ENCODE measurements at places on chromosomes 4 and X.

- no peak for ATAC-seq
Observed at GRCh38 chr4:120633810-120634209, 288.7 kb downstream of the PRDM5 start.

DNA sequence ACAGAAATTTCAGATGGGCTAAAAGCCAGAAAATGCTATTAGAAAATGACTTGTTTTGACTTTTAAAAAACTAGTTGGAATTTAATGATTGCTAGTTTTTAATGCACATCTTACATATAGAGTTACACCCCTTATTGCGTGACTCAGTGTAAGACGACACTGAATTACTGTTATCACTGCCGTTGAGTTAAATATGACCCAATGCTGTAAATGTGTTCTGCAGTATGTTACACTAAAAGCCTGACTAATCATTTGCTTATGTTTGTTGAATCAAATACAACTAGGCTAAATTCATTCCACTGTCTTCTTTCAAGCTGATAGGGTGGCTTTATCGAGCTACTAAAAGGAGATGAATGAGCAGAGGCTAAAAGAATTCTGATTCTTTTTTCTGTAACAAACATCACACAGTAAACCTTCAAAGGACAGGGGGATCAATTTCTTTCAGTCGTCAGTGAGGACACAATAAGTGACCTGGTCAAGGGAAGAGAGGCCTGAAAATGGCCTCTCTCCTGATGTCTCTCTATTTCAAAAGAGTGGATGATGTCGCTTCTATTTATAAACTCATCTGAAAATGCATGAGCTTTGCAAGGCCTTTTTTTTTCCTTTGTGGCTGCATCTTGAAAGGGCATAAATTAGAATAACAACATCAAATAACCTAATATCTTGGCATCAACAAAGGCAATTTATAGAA is 142.2 kb upstream of the KCNIP4 start:
- peak; percentile 94 for ATAC-seq

DNA sequence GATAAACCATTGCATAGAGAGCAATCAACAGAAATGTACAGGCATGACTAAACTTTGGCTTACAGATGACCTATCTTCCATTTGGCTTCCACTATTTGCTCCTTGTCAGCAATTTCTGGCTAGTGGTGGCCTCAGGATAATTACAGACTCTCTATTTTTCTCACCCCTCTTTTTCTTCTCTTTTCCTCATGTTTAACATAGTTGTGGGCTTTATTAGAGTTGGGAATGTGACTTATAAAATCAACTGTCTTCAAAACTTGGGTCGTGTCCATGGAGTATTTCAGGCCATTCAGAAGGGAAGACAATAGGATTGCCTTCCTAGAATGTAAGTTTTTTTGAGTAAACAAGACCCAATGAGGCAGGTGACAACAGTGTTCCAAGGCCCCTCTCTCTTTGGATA is 236.2 kb downstream of the FRAS1 start:
- ATAC-seq: peak; percentile 22

DNA sequence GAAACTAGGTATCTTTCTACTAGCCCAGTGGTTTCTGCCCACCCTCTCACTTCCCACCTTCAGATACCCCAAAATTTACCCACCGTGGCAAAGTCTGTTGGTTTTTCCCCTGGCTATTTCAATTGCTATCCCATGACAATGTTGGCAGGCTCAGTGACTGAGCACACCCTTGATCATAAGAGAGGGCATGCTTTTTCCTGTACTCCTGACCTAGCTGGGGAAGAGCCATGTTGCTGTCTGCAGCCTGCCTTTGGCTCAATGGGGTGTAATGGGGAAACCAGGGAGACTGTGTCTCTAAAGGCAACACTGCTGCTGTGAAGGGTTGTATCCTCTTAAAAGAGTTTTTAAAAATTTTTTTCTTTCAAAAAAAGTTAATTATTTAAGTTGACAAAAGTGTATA is 90.4 kb upstream of the CITED1 start:
- ATAC-seq: no peak

GRCh38 chrX:28329156-28329555 is 258.1 kb upstream of the IL1RAPL1 start:
- ATAC-seq: no peak

DNA sequence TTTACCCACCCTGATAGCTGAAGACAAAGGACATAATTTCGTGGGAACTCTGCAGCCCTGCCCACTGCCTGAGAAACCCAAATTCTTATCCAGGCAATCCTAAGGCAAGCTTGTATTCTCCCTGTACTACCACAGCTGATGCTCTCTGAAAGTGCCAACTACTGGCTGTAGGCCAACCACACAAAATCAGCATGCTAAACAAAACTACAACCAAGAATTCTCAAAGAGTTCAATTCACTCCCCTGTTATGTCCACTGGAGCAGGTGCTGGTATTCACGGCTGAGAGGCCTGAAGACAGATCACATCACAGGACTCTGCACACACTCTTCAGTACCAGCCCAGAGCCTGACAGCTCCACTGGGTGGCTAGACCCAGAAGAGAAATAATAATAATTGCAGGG is 375.9 kb upstream of the NDST4 start:
- ATAC-seq: no peak

GRCh38 chrX:53324803-53325202 is 43.4 kb upstream of the IQSEC2 start:
- no peak for ATAC-seq

DNA sequence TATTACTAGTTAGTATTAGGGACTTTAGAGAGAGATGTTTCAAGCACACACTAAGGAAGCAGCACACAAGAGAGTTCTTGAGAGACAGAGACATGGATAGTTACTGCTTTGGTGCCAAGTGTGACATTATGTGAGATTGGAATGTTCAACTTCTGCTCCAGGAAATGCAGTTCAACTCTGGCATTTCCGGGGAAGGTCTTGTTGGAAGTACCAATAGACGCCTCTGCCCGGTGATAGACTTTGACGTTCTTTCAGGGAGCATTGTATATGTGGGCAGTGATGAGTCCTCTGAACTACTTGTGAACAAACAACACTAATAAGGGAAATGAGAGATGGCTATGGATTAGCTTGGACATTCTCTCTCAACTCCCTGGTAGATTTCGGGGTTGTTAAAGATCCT is 638.1 kb upstream of the BOD1L1 start:
- no peak for ATAC-seq

DNA sequence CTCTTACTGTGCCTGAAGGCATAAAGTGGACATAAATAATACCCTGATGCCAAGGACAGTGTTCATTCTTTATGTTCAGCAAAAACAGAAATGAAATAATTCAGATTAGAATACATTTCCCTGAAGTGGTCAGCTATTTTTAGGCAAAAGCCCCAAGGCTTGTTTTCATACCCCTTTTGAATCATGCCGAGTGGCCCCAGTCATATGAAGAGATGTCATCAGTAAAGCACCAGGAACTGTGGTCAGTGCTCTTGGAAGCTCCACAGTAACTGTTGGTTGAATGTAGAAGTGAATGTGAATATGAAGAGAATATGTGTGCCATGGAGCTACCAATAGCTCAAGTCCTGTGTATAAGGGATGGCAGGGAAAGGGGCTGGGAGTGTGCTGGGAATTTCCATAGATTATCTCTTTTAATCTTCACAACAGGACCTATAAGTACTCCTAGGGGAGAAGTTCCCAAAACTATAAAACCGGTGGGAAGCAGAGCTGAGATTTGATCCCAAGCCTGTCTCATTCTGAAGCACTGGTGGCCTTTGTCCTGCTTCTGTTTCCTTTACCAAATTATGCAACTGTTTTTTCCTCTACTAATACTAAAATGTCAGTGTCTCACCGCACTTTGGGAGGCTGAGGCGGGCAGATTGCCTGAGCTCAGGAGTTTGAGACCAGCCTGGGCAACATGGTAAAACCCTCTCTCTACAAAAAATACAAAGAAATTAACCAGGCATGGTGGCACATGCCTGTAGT is 52.6 kb downstream of the FNIP2 start:
- ATAC-seq: no peak

DNA sequence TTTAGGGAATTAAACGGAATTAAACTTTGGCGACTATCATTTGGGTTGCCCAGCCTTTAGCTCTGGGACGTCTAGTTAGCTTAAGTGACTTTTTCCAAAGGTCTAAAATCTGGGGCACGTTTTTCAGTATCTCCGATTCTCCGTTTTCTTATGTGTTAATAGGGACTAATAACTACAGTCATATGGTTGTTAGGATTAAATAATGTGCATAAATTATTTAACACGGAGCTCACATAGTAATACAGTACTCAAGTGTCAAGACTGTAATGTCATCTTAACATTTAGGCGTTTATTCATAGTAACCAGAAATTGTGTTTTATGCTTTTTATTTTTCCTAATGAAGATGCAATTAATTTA is 466 bp upstream of the CCNA2 start:
- no peak for ATAC-seq

DNA sequence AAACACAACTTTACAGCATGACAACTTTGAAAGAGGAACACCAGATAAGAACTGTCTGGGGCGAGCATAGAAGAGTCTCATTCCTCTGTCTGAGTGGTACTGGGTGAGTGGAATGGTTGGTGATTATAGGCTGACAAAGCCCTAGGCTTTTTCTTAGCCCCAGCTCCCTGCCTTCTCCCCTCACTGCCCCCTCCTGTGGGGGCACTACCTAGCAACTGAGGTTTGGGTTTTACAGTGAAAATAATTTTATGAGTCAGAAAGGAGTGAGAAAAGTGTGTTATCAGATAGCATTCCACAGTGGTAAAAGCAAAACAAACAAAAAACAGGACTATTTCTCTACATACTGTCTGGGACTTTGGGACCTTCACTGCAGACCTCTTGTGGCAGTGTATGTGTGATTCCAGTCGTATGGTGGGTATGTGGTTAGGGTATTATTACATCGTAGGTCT is 10.5 kb upstream of the TMEM165 start:
- no peak for ATAC-seq

DNA sequence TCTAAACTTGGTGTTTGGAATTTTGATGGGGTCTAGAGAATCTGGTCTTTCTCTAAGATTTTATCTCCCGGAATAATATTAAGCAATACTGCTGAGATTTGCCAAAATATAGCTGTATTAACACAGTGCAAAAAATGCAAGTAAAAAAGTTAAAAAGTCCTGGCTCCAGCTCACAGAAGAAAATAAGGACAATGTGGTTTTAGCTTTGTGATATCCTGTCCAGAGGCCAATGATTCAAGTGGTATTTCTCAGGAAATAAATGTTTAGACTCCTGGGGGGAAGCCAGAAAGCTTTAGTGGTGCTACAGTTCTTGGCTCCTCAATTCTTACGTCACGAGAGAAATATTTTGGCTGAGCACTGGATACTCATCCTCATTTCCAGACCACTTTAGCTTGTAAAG is 40.9 kb upstream of the IL13RA2 start:
- peak; percentile 88 for ATAC-seq

GRCh38 chr4:38805530-38806145 is 1.0 kb upstream of the TLR1 start:
- ATAC-seq: no peak

- ATAC-seq: no peak
Observed at GRCh38 chr4:155025762-155026457, 182.5 kb upstream of the NPY2R start.

DNA sequence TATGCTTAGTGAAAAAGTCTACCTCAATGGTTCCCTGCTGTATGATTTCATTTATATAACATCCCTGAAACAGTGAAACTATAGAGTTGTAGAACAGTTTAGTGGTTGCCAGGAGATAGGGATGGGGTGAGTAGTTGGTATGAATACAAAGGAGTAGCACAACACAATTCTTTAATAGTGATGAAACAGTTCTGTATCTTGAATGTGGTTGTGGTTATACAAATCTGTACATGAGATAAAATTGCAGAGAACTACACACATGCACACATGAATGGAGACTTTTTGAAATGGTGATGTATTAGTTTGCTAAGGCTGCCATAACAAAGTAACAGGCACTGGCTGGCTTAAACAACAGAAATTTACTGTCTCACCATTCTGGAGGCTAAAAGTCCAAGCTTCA is 677.1 kb downstream of the ADGRL3 start:
- ATAC-seq: no peak

- ATAC-seq: no peak
Observed at GRCh38 chr4:66059556-66059955, 389.3 kb upstream of the EPHA5 start.

DNA sequence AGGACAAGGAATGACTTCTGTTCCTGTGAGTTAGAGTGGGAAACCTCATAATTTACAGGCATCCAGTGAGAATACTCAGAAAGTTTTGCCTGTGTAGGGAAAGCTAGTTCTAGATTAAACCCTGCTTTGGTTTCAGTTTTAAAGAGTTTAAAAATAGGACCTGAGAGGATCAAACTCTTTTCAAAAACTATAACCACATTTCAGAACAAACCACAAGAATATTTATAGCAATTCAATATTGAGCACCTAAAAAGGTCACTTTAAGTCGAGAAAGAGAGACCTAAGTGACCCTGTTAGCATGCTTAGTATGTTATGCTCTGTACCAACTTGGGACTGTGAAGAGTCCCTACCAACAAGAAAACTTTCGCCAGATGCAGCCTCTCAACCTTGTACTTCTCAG is 17.4 kb upstream of the PWWP3B start:
- no peak for ATAC-seq

- peak; percentile 97 for ATAC-seq
Observed at GRCh38 chrX:9708923-9709553, 56.6 kb downstream of the GPR143 start.

GRCh38 chrX:13414006-13414647 is 94.3 kb upstream of the ATXN3L start:
- ATAC-seq: no peak

DNA sequence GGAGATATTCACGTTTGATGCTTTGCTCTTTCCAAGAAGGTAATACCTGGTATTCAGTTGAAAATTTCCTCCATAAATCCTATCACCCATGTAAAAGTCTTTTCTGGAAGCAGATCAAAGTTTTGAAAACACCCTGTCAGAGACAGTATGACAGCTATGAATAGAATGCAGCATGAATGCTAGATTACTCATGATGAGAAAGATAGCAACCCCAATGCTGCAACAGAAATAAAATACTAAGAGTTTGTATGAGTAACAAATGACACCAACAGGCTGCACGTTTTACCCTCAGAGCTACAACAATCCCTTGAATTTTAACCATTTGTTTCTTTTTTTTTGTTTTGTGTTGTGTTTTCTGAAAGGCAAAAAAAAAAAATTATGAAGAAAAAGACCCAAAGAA is 108.6 kb downstream of the ARHGAP6 start:
- no peak for ATAC-seq

DNA sequence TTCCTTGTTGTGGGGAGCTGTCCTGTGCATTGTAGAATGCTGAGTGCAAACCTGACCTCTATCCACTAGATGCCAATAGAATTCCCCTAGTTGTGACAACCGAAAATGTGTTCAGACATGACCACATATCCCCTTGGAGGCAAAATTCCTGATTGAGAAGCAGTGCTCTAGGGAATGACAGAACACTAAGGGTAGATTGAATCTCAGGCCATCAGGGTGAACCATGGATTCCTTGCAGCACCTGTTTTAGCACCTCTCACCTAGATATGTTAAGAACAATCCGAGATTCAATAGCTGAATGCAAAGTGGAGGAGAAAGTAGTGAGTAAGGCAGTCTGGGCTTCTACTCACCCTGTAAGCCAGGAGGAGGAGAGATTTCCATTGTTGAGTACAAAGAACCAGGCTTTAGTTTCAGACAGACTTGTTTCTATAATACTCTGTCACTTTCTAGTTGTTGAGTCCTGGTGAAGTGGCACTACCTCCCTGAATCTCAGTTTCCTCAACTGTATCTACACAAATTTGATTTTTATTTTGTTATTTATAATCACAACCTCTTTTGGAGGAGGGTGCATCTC is 111.0 kb upstream of the RAP2C start:
- no peak for ATAC-seq

- no peak for ATAC-seq
Observed at GRCh38 chr4:164136180-164136616, 617.7 kb upstream of the SMIM31 start.

GRCh38 chr4:140223056-140223810 is 69.2 kb upstream of the MAML3 start:
- no peak for ATAC-seq
